ENCODE measurements at places on chromosomes 5 and 9.

GRCh38 chr5:40240671-40241070 lies 439.0 kb upstream of the PTGER4 start:
- no peak for DNase-seq

DNA sequence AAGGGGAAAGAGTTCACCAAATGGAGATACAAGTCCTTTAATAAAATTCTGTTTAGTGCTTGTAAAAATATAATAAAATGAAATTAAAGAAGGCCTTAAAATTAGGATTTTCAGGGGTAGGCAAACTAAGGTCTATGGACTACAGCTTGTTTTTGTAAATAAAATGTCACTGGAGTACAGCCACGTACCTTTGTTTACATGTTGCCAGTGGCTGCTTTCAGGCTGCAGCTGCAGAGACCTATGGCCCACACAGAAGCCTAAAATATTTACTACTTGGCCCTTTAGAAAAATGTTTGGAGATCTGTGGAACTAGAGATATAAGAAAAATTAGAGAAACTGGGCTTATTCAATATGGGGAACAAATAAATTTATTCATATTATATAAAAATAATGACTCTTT lies 122.8 kb downstream of the RPS23 start:
- DNase-seq = no peak

DNA sequence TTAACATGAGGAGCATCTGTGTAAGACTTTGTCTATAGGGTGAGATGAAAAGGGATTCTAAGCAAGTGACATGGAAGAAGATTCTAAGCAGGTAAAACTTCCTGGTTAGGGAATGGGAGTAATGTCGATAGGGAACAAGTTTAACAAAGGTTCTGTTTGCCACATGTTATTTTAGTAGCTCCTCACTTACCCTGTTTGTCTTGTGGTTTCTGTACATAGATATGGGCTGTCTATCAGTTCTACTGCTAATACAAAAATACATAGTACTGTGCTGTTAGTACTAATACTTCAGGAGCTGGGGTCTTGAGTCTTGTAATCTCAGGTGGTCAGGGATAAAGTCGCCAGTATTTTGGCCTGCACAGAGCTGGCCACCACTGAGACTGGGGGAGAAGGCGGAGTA lies 32.9 kb downstream of the RAB24 start:
- no peak for DNase-seq

DNA sequence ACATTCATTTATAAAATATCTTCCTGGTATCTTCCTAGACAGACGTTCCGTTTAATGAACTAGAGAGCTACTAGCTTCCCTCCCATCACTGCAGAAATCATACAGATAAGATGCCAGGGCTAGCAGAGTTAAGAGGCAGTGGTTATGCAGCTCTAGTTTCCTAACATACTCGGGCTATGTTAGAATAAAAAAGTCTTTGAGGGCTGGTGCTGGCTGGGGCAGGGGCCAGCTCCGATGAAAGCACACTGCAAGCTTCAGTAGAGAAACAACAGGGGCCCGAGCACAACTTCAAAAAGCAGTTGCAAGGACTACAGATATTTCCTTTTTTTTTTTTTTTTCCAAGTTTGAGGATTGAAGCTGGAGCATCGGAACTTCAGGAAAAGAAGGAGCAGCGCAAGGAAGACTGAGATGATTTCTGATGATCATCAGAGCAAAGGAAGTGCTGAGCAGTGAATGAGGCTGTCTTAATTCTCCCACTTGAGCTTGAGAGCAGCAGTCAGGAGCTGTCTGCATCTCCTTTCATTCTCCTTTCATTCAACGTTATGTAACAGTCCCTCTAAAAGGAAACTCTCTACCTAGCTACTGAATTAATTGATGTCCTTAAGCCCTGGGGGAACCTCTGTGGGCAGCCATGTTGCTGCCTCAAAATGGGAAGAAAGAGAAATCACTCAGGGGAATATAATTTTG lies 47.6 kb upstream of the ADCY2 start:
- no peak for DNase-seq

DNA sequence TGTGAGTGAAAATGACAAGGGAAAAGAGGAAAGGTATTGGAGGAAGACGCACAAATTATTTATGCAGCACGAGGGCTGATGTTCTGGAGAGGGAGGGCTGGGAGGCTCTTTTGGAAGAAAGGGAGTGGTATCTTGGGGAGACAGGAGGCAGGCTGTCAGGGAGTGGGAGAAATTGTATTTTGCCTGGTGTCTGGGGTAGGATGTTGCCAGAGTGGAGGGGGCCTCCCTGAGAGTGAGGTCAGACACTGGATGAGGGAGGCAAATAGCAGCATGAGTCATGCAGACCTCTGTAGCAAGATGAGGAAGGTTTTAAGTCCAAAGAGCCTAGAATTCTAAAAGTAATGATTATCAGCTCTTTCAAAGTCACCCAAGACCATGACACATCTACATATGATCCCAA lies 158.0 kb downstream of the DMRT2 start:
- DNase-seq = no peak

DNA sequence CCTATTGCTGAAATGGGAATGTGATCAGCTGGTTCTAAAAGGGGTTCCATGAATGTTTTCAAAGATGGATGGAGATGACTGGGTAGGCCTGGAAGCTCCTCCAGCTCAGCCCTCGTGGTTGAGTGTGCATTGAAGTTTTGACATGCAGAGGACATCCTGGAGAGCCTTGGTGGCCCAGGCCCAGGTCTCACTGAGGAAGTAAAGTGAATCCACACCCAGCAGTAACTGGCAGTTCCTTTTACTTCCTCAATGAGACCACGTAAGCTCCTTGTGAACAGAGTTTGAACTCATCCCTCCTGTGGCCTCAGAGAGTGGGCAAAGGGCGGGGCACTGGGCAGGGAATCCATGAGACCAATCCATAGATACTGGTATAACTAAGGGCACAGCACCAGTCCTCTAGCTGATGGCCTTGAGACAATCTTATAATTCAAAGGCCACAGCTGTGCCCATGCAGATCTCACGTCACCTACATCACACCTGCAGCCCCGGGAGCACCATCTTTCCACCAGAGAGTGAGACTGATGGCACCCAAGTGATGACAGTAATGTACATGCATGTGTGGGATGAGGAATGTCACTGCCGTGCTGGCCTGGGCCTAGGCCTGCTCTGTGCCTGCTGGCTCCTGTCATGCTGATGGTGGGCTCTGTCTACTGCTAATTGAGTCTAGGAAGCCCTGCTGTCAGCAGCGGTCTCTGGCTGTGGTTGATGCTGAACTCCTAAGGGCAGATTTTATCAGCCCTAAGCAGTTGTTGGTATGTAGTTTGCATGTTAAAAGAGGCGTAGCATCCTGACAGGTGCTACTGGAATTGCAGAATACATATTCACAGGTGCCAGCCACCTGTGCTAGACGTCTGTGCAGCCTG lies 257.8 kb downstream of the FSTL4 start:
- DNase-seq = no peak

- DNase-seq = peak; percentile 5
Measured at GRCh38 chr9:114012126-114012525, 66.0 kb downstream of the AMBP start.

- no peak for DNase-seq
Measured at GRCh38 chr5:124365361-124365801, 381.1 kb downstream of the ZNF608 start.

- no peak for DNase-seq
Measured at GRCh38 chr5:106854922-106855321, 815.8 kb downstream of the EFNA5 start.

DNA sequence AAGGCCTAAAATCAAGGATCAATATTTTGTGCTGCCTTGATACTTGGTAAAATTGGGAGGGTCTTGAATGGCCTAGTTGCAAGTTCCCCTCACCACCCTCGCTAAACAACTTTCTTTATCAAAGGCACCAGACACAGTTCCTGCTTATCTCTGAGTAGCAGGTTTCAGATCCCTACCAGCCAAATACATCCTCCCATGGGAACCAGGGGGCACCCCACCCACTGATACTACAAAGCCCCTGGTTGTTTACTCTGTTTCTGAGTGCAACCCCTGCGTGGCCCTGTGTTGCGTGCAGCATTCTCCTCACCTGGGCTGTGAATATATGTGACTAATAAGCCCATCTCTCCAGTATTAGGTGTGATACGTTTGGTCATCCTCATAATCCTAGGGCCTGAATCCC lies 314.9 kb downstream of the DRD1 start:
- no peak for DNase-seq

DNA sequence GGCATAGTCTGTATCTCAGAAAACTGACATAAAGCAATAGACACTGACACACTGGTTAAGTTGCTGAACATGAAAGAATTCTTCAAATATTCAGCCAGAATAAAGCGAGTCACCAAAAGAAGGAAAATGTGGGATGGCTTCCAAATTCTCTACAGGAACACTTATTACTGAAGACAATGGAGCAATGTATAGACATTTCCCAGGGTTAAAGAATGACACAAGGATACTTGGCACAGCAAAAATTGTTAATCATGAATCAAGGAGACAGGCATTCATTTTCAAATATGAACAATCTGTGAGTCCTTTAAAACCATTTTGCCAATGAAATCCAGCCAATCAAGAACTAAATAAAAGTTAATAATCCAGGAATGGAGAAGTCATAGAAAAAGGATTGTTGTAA lies 92.5 kb downstream of the MTX3 start:
- no peak for DNase-seq

DNA sequence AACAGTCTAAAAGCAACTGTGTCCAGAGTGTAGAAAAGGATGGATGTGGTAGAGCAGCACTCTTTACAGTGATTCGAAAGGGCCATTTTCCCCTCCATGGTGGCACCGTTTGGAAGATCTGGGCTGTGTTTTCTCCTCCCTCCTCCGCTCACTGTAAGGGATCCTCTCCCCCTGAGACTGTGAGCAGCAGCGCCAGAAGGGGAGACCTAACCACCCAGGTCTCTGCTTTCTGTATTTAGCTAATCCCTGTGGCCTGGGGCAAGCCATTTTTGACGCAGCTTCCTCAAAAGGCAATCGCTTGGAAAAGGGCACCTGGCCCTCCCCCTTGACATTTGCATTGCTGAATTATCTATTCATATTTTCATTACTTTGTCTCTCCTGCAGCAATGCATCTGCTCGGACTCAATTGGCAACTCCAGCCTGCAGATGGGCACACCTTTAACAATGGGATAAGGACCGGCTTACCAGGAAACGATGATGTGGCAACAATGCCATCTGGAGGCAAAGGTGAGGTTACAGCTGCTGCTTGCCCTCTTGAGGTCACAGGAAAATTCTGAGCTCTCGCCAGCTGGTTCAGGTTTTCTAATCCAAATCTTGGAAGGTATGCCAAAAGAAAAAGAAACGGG lies 244.3 kb upstream of the WWC1 start:
- peak; percentile 38 for DNase-seq

DNA sequence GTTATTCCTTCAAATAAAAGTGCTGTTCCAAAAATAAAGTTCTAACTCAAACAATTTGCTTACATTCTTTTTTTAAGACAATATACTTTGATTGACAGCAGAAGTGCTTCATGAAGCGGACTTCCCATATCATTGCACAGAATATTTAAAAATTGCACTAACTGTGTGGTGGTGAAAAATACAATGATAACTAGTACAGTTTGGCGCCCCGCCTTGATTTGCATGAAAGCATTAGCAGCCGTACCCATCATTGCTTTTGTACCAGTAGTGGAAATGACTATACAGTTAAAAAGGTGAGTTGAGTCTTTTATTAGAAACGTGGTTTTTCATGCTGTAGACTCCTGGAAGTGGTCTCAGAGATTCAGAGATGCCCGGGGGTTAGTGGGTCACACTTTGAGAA lies 69.5 kb upstream of the MAP3K1 start:
- DNase-seq = no peak
